ENCODE measurements at places on chromosomes 12 and 14. TPM values are rescaled to one million over a fixed set of nuclear protein-coding genes. Genes with fewer than 3 reads are reported as not detected.

The AQP6 gene
- total RNA-seq, result under 0.01 TPM

The GYS2 gene
- not detected for total RNA-seq

The NINJ2 gene
- 19.4 TPM for total RNA-seq

The SOAT2 gene
- under 0.01 TPM for total RNA-seq

The DYNC1H1 gene
- 455 TPM for total RNA-seq

The P2RX7 gene
- total RNA-seq, result 9.2 TPM

The GPR137C gene
- 0.27 TPM for total RNA-seq

The KRR1 gene
- total RNA-seq, result 10.0 TPM

DNA sequence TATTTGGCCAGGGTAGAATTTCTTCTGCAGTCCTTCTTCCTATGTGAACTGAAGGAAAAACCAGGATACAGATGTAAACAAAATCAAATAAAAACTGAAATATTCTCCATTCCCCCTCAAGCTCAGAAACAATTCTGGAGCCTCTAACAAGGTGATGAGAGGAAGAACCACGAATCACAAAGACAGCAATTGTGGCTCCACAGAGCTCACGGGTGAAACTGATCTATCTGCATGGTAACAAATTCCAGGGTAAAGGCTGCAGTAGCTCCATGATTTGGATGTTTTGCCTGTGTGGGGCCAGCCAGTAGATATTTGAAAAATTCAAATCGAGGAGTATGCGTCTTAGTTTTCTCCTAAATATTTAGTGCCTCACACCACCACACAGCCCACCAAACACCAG lies 10.6 kb downstream of the GRIN2B start:
- no peak for DNase-seq

- no peak for DNase-seq
These were observed 475.4 kb downstream of the RMST start for GRCh38 chr12:97938031-97938430.

GRCh38 chr14:75370416-75371205 lies 57.2 kb upstream of the JDP2 start:
- DNase-seq, result peak; percentile 33

GRCh38 chr12:11607313-11608081 lies 42.0 kb upstream of the ETV6 start:
- no peak for DNase-seq

GRCh38 chr12:1927051-1927680 lies 8.7 kb upstream of the CACNA2D4 start:
- no peak for DNase-seq

- no peak for DNase-seq
These were observed 45.5 kb downstream of the RAD52 start for GRCh38 chr12:904010-904414.

DNA sequence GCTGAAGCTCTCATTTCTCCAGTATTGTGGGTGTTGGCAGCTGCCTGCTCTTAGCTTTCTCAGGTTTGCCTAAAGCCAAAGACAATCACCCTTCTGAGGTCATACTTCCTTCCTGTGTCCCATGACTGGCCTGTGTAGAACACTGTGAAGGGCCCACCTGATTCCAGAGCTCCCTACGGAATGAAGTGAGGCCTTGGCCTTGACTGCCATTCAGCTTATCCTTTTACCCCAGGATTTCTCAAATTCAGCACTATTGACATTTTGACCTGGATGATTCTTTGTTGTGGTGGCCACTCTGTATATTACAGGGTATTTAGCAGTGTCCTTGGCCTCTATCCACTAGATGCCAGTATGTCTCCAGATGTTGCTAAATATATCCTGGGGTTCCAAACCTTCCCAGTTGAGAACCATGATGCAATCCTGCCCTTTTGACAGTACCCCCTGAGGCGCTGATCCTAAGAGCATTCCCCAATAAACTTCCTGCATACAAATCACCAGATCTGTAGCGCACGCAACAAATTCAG lies 112.3 kb upstream of the KRR1 start:
- DNase-seq, result no peak

DNA sequence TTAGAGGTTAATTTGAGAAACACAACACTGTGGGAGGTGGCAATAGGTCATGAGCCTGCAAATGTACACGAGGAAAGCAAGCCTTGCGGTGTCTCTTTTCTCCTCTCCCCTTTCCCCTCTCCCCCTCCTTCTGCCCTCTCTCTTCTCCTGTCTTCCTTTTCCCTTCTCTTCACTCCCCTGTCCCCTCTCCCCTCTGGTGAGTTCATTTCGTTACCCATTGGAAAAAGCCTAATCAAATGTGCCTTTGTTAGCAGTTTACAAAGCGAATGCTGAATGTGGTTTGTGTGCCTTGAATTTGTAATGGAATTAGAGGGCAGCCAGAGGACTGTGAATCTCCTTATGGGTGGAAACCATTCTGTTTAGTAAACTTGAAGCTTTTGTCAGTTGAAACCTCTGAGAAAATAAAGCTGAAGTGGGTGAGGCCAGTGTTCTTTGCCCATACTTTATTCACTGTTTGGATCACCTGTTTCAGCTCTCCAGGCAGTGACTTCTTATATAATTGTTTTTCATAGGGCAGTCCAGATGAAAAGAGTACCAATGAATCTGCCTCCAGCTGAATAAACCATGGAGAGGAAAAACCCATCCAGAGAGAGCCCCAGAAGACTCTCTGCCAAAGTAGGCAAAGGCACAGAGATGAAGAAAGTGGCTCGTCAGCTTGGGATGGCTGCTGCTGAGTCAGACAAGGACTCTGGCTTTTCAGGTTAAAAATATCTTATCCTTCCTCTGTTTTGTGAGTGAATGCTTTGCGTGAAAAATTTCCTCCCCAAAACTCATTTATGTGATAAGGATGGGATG lies 7.3 kb downstream of the CIPC start:
- no peak for DNase-seq

GRCh38 chr12:75137896-75138295 lies 71.7 kb downstream of the KCNC2 start:
- no peak for DNase-seq

DNA sequence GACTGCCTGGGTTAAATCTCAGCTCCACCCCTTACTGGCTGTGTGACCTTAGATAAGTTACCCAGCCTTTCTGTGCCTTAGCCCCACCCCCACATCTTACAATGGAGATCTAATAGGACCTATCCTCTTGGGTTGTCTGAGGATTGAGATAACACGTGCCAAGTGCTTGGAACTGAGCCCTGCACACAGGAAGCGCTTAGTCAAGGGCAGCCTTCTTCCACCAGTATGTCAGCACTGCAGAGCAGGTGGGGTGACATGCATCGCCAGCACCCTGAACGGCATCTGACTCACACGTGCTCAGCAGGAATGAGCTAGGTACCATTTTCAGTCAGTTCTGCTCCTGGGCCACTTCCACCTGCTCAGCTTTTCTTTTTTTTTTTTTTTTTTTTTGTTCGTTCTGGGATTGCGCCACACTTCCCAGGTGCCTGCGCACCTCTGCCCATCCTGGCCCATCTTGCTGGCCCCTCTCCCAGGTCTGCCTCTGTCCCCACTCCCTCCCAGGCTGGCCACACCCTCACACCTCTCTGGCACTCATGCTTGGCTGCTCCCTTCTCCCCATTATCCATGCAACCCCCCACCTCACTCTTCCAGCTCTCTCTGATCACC lies 19.6 kb downstream of the LGMN start:
- DNase-seq, result no peak

- peak; percentile 31 for DNase-seq
These were observed 4.8 kb downstream of the MYH7 start for GRCh38 chr14:23430723-23431085.

DNA sequence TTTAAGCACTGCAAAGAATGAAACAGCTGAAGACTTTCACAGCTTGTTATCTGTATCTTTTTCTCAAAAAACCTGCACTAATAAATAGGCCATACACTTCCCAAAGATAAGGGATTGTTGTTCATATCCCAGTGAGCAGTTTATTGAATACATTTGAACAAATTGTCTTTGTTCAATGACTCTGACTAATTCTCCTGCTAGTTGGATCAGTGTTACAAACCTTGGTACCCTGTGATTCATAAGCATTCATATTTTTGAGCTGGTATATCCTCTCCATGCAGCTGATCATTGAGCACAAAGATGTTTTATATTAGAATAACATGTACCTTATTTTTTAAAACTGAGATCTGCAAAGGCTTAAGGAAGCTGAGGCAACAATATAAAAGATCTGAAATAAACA lies 58.9 kb upstream of the FSCB start:
- no peak for DNase-seq

DNA sequence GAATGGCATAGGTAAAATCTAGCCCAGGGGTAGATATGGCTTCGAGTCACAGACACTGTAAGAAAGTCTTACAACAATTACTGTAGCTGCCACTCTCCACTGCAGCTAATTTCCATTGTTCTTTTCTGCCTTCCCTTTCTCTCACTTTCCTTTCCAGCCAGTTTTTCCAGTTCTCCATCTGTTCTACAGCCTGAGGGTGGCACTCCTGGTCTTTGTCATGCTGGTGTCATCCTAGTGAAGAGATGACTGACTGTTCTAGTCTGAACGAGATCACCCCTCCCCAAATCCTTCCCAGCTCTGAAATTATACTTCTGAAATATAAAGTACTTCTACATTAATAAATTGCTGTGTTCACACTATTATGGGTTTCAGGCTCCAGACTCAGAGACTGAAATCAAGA lies 74.2 kb upstream of the CSRP2 start:
- DNase-seq, result no peak

- DNase-seq, result no peak
These were observed 252.5 kb downstream of the RPL10L start for GRCh38 chr14:46399049-46399448.

DNA sequence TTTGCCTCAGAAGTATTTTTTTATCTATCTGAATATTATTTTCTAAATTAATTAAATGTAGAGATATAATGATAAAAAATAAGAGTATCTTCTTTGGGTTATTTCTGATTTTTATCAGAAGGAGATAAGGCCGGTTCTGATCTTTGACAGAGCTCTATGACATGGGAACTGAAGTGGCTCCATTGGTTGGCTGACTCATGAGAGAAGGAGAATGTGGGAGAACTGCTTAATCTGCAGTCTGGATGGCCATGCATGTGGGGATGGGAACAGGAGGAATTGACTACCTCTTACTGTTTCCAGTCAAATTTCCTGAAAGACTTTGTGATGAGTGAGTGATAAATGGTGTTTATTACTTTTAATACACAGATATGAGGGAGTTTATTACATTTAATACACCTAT lies 155.8 kb upstream of the ATP2B1 start:
- DNase-seq, result no peak

- no peak for DNase-seq
These were observed 776 bp downstream of the BMP4 start for GRCh38 chr14:53955671-53956426.

All from hematopoietic multipotent progenitor cell (in vitro differentiated cells).